Fibroblast of the conjunctiva (primary cell): ENCODE measurements at places on chromosomes 7 and 10.

GRCh38 chr10:68053553-68053952, 21.5 kb downstream of the HERC4 start:
- DNase-seq, result no peak

DNA sequence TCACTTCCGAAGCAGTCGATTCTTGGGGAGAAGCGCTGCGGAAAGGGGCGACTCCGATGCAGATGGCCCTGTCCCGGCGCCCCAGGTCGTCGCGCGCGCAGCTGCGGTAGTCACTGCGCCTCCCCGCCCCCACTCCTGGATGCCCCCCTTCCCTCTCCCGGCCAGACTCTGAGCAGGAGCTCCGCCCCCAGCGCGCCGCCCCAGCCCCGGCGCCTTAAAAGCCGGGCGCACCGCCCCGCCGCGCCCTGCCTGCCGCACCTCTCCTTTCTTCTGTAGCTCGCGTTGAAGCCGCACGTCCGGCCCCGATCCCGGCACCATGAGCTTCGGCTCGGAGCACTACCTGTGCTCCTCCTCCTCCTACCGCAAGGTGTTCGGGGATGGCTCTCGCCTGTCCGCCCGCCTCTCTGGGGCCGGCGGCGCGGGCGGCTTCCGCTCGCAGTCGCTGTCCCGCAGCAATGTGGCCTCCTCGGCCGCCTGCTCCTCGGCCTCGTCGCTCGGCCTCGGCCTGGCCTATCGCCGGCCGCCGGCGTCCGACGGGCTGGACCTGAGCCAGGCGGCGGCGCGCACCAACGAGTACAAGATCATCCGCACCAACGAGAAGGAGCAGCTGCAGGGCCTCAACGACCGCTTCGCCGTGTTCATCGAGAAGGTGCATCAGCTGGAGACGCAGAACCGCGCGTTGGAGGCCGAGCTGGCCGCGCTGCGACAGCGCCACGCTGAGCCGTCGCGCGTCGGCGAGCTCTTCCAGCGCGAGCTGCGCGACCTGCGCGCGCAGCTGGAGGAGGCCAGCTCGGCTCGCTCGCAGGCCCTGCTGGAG, at the start of gene INA:
TSS of gene INA (plus strand) at position 243 of the 817 bp plus-strand sequence. CDS start at position 317, 74 bp downstream.
- DNase-seq, result no peak

- DNase-seq, result no peak
Measured at GRCh38 chr10:129705676-129706075, 238.6 kb downstream of the MGMT start.

GRCh38 chr7:81491573-81491972, 278.3 kb downstream of the HGF start:
- no peak for DNase-seq
